Mesothelial cell of epicardium (in vitro differentiated cells): ENCODE measurements at places on chromosomes 11 and 22.

DNA sequence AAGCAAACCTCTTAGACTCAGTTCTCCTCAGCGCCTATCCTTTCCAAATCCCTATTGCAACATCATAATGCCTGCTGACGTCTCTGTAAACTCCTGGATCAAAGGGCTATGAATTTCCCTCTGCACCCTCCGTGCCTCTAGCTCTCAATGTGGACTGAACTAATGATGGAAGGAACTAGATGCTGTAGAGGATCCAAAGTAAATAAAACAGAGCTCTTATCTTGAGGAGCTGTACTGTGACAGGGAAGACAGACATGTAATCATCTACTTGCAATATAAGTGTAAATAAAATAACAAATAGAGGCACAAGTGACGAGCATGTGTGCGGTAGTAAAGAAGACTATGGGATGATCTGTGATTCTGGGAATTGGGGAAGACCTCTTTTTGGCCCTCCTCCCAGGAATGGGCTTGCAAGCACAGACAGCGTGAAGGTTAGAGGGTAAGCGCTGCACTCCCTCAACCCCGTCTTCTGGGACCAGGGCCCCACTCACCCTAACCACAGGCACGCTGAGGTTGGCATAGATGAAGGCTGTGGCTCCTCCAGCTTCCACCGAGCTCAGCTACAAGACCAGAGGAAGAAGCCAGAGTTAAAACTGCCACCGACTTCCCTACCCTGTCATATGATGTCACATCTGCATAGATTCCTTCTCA is 42.2 kb downstream of the P4HA3 start:
- no peaks in the 10 kb centered on the region for H3K27me3 ChIP-seq
- H3K36me3 ChIP-seq, result no peaks in the 10 kb centered on the region
- H3K27ac ChIP-seq, result no peak overlapping the region
- DNase-seq, result no peak

GRCh38 chr11:44199816-44200215 is 104.3 kb downstream of the EXT2 start:
- no peak overlapping the region for H3K4me3 ChIP-seq
- DNase-seq, result no peak
- no peaks in the 10 kb centered on the region for H3K27me3 ChIP-seq
- H3K27ac ChIP-seq, result no peak overlapping the region
- peaks cover 19% of the 10 kb centered on the region for H3K4me1 ChIP-seq

DNA sequence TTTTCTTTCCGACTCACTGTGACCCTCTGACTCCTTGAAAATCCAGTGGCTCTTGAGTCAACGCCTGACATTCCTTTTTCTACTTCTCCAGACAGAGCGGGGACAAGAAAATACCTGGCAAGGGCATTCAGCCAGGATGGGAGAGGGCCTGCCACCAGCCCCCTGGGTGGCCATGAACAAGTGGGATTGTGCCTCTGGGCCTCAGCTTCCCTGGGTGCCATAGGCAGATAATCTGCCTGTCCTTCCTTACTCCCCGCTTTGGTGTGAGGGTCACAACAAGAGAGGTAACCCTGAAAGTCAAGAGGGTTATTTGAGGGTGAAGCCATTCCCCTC is 613.9 kb upstream of the CADM1 start:
- peaks cover 6% of the 10 kb centered on the region for H3K27me3 ChIP-seq
- H3K4me1 ChIP-seq, result no peaks in the 10 kb centered on the region
- no peak overlapping the region for H3K27ac ChIP-seq
- no peaks in the 10 kb centered on the region for H3K36me3 ChIP-seq

DNA sequence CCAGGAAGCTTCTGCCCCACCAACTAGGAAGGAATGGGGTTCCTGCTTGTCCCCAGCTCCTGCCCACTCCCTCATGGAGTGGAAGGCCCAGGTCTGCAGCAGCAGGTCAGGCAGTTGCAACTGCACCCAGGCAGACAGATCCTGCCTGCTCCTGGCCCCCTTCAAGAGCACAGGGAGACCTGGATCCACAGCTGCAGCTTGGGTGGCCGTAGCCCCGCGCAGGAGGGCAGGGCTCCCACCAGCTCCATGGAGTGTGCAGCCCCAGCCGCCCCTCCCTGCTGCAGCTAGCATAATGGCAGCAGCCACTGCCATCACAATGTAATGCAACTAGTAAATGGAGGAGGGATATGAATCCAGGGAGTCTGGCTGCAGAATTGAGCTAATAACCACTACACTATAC is 187.5 kb upstream of the PLET1 start:
- no peak for DNase-seq
- no peak overlapping the region for H3K27ac ChIP-seq
- H3K36me3 ChIP-seq, result peaks cover 4% of the 10 kb centered on the region

DNA sequence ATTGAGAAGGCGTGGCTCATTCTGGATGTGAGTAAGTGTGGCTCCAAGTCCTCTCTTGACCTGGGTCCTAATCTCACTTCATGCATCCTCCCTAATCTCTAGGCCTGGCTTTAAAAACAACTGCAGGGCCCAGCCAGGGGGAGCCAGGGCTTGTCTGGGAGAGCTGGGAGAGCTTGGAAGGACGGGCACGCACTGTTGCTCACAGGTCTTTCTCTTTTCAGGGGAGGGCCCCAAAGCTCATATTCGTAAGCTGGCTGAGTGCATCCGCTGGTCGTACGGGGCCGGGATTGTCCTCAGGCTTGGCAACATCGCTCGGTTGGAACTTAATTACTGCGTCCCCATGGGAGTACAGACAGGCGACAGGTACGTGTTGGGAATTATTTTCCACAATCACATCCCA is 34.1 kb upstream of the PARVB start:
- no peak overlapping the region for H3K4me3 ChIP-seq
- no peaks in the 10 kb centered on the region for H3K27me3 ChIP-seq
- peaks cover 43% of the 10 kb centered on the region for H3K36me3 ChIP-seq
- no peak for DNase-seq
- H3K4me1 ChIP-seq, result peaks cover 7% of the 10 kb centered on the region
- no peak overlapping the region for H3K27ac ChIP-seq
